ENCODE measurements at places on chromosomes 1 and 21.

GRCh38 chr1:228743405-228743804 lies 8.1 kb downstream of the RHOU start:
- no peak for DNase-seq

- DNase-seq, result no peak
Observed at GRCh38 chr1:118862755-118863154, 125.4 kb downstream of the TBX15 start.

- no peak for DNase-seq
Observed at GRCh38 chr1:37478451-37478881, 4.1 kb downstream of the ZC3H12A start.

DNA sequence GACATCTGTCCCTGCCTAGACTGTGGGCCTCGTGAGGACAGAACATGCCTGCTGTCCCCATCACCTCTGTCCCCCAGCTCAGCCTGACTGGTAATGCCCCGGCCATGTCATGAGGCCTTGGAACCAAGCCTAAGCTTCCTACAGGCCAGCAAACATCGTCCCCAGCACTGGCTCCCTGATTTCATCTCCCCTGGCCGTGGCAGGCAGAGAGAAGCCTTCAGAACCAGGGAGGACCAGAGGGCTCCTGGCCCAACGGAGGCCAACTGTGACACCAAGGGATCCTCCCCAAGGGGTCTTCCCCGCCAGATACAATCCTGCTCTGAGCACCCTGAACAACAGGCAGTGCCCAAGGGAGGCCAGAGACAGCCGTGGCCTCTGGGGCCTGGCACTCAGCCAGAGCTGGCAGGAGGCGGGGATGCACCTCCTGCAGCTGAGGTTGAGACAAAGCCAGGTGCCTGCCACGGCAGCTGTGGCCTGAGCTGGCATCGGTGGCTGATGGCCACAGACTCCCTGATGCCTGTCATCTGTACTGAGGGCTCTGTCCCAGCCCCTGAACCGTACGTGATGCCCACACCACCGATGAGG lies 9.9 kb upstream of the NPHP4 start:
- DNase-seq, result no peak

DNA sequence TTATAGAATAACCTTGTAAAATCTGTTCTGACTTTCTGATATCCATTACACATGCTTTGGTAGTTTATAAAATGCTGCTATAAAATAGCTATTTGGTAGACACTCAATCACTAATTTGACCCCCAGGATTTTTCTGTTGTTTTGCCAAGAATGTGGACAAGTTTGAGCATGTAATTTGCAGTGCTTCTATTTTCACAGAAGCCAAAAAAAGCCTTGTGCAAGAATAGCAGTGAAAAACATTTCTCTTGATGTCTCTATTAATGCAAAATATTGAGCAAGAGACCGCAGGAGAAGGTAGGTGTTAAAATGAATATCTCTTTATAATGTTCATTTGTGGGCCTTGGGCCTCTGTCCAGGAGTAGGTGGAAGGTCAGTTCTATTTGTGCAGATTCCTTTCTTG lies 22.5 kb downstream of the MAP3K7CL start:
- DNase-seq, result no peak

DNA sequence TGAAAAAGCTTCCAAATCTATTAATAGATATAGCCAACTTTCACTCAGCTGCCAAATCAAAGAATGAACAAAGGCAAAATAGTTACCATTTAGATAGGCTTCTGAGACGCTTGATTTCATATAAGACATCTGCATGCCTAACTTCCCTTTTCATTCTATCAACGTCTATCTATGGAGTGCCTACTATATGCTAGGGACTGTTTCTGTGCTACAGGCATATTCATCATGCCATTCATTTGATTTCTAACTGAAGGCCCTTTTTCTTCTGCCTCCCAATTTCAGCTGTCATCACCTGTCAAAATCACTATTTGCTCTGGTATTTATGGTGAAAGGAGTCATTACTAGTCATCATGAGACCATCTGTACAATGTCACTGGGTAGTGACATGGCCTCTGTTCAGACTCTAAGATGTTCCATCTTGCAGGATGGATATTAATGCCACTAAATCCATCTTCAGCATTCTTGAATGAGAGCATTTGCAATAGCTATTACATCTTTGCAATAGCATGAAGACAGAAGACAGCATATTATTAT lies 4.3 kb upstream of the KRTAP13-1 start:
- no peak for DNase-seq

GRCh38 chr21:28480470-28480869 lies 512.2 kb downstream of the LTN1 start:
- DNase-seq, result no peak

- no peak for DNase-seq
Observed at GRCh38 chr1:98991127-98992012, 13.3 kb downstream of the PLPPR5 start.

- no peak for DNase-seq
Observed at GRCh38 chr1:213095467-213095866, 44.4 kb downstream of the RPS6KC1 start.

- no peak for DNase-seq
Observed at GRCh38 chr1:153973071-153973470, 4.4 kb downstream of the JTB start.

- no peak for DNase-seq
Observed at GRCh38 chr1:15684468-15685291, 560 bp downstream of the PLEKHM2 start.

Data from mesothelial cell of epicardium (in vitro differentiated cells).